ENCODE measurements at places on chromosomes 2 and 18.

GRCh38 chr2:58973811-58974281 lies 732.7 kb upstream of the FANCL start:
- no peak for DNase-seq

DNA sequence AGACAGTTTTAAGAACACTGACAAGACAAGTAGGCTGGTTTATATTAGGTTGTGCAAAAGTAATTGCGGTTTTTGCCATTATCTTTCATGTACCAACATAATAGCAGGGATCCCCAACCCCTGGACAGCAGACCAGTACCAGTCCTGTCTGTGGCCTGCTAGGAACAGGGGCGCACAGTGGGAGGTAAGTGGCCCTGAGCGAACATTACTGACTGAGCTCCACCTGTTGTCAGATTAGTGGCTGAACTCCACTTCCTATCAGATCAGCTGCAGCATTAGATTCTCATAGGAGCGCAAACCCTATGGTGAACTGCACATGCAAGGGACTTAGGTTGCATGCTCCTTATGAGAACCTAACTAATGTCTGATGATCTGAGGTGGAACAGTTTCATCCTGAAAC lies 921.9 kb downstream of the CCDC85A start:
- DNase-seq: no peak

DNA sequence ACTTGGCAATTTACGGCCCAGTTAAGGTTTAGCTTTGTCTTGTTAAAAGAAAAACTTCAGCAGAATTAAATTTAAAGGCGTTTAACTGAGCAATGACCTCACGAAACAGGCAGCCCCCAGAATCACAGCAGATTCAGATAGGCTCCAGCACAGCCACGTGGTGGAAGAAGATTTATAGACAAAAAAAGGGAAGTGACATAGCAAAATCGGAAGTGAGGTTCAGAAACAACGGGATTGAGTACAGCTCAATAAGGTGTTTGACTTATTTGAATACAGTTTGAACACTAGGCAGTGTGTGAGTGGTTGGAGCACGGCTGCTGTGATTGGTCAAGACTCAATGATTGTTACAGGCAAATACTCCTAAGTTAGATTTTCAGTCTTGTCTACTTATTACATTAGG lies 79.8 kb downstream of the MOGAT1 start:
- no peak for DNase-seq

- no peak for DNase-seq
Observed at GRCh38 chr2:215847718-215848117, 165.6 kb downstream of the MREG start.

DNA sequence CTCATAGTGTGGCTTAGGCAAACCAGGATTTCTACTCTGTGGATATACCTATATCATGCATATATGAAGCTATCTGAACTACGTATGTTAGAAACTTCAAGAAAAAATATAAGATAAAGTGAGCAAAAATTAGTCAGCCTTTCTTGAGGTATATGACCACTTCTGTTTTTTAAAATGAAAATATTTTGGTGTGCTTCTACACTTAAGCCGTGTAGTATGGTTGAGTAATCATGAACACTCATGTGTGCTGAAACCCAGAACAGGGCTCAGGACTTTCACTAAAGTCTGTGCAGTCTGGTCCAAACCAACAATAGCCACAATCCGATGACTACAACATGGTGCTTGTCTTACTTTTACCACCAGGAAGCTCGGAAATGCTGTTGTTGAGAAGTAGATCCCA lies 48.9 kb upstream of the TMEM177 start:
- no peak for DNase-seq

DNA sequence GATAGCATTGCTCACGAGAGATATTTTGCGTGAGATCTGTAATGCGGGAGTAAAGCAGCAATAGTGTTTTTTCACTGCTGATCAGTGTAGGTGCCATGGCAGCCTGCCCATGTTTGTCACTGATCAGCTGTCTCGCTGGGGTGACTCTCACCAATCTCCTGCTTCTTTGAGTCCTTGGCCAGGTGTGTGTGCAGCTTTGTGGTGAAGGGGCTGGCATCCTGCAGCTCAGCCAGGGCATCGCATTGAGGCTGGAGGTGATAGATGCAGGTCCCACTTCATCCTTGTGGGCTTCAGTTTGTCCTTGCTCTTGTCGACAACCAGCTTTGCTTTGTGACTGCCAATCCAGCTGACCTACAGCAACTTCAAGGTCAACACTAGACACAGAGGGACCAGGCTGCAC lies 258.3 kb upstream of the CXCR4 start:
- DNase-seq: no peak

GRCh38 chr18:497688-498087 lies 2.8 kb downstream of the COLEC12 start:
- no peak for DNase-seq

DNA sequence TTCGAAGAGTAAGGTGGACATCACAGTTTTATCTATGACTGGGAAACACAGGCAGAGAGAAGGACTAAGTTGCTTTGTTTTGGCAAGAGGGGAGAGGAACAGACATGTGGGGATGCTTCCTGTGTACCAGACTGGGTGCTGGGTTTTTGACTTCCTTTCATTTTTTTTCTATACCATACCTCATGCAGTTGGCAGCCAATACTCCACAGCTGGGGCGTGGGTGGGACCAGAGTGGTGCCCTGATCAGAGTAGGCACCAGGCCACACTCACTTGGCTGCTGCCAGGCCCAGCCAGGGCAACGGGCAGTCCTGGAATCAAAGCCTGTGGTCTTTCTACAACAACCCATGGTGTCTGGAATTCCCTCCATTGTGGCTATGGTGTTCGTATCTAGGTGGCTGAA lies 45.2 kb downstream of the SH3RF3 start:
- DNase-seq: no peak

DNA sequence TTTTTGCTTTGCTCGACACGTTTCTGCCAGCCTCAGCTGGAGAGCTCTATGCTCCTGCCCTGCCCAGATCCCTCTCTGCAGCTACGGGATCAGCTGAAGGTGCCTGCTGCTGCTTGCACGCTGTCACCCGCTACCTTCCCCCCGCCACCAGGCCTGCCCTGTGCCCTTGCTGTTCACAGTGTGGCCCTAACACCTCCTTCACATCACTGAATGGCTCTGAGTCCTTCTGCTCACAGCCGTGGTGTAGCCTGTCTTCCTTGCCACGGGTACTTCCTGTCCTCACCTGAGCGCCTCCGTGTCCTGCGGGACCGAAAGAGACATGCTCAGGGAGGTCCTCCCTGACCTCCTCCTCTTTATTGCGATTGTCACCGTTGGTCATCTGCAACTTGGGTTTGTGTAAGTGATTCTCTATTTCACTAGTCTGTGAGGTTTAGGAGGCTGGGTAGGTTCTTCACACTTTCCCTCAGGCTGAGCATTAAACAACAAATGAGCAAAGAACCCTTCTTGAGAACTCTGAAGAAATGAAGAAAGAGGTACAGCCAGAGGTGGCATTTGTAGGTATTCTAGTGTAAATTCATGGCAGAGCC lies 127.5 kb downstream of the NCK2 start:
- DNase-seq: no peak

- no peak for DNase-seq
Observed at GRCh38 chr2:171389325-171389724, 44.5 kb downstream of the METTL8 start.

GRCh38 chr2:127454595-127455565 lies 36.7 kb downstream of the PROC start:
- no peak for DNase-seq

- no peak for DNase-seq
Observed at GRCh38 chr2:54054271-54054670, 61.1 kb upstream of the ACYP2 start.

DNA sequence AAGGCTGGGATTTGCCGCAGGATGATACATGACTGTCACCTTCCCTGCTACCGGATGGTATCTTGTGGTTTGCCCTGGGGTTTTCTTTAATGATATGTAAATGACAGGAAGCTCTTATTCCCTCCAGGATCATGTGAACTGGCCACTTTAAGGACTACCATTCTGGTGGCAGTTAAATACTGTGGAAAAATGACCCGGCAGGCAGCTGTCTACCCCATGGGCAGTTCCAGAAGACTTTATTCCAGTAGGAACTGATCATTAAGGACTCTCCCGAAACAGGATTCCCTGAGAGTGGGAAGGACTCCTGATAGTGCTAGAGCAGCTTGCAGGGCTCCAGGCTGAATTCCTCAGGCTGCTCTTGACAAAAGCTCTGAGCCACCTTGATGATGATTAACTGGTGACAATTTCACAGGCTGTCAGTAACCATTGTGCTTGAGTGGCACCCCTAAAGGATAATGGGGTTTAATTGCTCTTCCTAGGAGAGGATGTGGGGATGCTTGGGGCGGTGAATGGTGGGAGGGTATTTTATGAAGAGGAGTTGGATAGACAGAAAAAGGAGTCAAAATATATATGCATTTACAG lies 212.0 kb downstream of the CPS1 start:
- no peak for DNase-seq

- DNase-seq: no peak
Observed at GRCh38 chr2:150232871-150233270, 254.6 kb downstream of the RND3 start.

- no peak for DNase-seq
Observed at GRCh38 chr2:20562540-20563225, 88.2 kb downstream of the HS1BP3 start.

DNA sequence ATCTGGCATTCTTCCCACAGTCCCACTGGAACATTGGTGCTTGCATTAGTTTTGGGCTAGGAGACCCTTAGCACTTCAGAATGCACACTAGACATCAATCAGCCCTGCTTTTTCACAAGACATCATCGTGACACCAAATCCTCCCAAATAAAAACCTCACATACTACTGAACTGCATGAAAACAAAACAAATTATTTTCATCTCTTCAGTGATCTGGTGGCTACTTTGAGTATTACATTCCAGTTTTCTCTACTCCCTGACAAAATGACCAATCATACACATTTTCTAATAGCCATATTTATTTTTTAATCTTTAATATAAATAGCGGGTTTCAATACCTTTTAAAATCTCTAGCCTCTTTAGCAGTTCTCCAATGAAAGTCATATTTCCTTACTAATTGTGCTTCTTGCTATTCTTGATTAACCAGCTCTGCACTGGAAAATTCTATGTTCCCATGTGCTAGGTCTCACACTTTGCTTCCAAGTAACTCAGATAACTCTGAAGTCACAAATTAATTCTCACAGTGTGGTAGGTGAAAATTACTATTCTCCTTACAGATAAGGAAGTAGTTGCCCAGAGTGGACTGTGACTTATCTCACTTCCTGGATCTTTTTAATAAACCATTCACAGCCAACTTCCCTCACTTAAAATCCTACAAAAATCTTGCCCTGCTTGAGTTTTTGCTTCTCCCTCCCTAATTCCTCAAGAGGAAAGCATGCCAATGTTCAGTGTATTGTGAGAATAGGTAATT lies 82.5 kb upstream of the EPB41L3 start:
- DNase-seq: no peak

- DNase-seq: no peak
Observed at GRCh38 chr2:160096409-160096808, 34.0 kb upstream of the PLA2R1 start.
